Naive thymus-derived CD4-positive, alpha-beta T cell (primary cell): ENCODE measurements at places on chromosomes 7 and 10.

DNA sequence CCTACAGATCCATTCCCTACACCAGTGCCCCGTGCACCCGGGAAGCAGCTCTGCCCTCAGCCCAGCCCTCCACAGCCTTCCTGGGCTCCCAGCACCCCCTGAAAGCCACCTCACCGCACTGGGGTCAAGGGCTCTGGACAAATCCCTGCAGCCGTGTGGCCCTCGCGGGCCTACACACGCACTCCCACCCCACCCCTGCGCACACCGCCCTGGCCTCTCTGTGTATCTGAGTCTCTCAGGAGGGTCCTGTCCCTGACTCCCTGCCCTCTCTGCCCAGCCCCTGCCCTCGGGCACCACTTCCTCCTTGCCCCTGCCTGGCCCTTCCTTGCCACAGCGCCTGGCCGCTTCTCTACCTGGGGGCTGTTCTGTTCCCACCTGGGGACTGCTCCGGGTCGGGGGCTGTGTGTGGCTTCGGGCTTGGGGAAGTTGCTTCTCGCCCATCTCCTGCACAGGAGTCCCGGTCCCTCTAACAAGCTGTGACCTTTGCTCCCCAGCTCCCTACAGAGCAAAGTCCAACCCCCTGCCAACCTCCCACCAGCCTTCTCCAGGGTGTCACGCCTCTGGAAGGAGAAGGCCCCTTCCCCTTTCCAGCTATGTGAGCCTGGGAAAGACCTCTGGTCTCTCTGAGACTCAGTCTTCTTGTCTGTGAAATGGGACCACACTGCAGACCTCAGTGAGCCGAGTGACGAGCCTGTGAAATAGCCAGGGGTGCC is 1.5 kb downstream of the TMEM184A start:
- no peak for DNase-seq

DNA sequence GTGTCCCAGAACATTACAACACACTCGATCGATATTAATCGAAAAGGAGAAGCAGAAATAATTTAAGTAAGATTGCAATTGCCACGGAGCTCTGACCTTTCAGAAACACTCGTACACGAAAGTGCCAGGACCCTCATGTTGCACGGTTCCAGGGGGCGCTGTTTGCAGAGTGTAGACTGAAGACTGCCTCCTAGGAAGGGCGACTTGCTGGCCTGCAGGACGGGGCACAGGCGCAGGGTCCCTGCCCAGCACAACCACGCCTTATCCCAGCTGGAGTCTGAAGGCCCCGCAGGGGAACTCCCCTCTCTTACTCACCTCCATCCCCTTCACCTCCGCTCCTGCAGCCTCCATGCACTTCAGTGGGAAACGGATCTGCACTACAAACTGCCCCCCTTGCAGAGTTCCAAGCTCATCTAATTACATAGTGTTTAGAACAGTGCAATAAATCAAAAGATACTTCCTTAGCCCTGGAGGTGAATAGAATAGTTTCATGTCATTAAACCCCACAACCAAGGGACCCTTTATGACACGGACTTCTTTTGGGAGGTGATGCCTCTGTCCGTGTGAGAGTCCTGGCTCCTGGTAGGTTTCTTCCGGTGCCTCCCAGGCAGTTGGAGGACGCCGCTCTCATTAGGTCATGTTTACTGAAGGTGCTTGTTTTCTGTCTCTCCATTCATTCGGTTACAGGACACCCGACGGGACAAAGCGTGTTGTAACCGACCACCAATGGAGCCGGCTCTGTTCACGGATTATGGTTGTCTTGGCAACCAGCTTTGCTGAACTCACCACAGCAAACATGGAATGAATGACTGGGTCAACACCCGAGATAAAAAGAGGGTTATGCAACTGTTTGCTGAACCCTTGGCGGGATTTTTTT is 262.2 kb downstream of the BAMBI start:
- no peak for DNase-seq

GRCh38 chr7:7720193-7720592 is 1.8 kb upstream of the RPA3 start:
- no peak for DNase-seq

GRCh38 chr7:96028729-96029128 is 256.4 kb downstream of the DYNC1I1 start:
- no peak for DNase-seq

GRCh38 chr10:124703778-124704427 is 40.3 kb downstream of the FAM53B start:
- no peak for DNase-seq

GRCh38 chr7:122691569-122692235 is 7.2 kb downstream of the RNF133 start:
- no peak for DNase-seq

DNA sequence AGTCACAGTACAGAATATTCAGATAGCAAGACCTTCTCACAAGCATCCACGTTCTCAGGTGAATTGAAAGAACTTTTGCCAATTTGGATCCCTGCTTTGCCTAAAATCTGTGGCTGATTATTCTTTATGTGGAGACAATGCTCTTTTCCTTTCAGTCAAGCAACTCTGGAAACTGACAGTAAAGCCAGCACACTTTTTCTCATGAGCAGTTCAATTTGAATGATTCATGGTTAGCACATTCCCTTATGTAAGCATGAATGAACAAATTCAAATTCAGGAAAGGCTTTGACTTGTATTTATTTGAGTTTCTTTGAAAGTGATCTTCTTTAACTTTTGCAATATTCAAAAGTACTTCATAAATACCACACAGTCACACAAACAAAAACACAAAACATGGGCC is 57.6 kb downstream of the MEOX2 start:
- DNase-seq = no peak

DNA sequence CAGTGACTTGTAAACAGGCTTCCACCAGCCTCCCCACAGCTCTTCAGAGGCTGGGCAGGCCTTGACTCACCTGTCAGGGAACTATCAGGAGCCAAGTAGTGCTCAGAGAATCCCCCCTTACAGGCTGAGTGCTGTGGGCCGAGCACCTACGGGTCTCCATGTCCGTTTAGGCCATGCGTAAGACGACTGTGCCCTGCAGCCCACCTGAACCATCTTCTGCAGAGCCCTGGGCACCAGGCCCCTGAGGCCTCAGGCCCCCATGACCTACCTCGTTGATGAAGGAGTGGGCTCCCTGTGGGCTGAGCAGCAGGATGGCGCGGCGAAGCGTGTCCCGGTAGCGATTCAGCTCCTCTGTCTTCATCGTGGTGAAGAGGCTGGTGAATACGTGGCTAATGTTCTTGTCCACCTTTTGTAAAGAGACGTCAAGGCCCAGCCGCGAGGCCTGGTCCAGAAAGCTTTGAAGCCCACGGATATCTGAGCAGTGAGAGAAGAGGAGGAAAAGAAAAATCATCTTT is 228.0 kb downstream of the GRID1 start:
- no peak for DNase-seq

DNA sequence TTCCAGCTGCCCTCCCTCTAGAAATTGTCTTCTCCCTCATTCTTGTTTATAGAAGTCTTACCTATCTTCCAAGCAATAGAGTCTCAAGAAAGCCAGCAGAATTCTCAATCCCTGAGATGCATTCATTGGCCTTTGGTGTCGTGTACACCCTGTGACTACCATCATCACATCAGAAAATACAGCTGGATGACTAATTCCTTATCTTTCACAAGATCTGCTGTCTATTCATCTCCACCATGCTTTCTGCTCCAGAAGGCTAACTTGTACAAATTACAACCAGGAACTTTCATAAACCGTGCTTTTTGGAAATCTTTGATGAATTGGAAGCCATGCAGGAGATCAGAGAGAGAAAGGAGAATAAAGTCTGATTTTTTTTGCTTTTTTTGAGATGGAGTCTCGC is 1062.9 kb upstream of the GHITM start:
- no peak for DNase-seq

GRCh38 chr10:113006656-113007342 is 56.8 kb downstream of the TCF7L2 start:
- no peak for DNase-seq

GRCh38 chr7:32283546-32283945 is 206.6 kb downstream of the LSM5 start:
- no peak for DNase-seq

DNA sequence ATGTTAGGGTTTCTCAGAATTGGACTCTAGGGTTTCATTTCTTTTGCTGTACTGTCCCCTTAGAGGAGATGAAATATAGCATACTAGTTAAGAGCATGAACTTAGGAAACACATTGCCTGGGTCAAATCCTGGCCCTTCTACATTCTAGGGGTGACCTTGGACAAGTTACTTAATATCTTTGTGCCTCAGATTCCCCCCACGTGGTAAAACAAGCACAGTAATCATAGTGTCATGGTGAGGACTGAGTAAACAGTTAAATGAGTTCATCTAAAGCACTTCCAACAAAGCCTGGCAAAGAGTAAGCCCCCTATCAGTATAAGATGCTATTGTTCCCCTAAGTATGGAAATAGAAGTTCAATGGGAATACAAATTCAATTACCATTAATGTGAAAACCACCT is 5.1 kb downstream of the DPY19L1 start:
- no peak for DNase-seq
